LHCN-M2 (cell line): ENCODE measurements at places on chromosomes 7 and 10.

DNA sequence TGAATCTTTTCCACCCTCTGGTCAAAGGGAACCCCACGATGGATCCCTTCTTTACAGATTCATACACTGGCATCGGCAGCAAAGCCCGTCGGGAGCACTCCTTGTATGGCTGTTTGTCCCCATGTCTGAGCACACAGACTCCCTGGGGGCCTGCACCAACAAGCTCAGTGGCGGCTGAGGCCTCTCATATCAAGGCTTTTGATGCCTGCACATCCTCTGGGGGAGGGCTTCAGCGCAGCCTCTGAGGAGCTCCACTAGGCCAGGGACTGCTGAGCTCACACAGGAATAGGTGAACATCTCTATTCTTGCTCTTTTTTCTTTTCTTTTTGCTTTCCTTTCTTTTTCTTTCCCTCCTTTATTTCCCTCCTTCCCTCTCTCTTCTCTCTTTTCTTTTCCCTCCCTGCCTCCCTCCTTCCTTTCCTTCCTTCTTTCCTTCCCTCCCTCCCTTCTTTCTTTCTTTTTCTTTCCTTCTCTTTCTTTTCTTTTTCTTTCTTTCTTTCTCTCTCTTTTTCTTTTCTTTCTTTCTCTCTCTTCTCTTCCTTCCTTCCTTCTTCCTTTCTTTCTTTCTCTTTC lies 174.6 kb downstream of the CCDC3 start:
- DNase-seq, result no peak

DNA sequence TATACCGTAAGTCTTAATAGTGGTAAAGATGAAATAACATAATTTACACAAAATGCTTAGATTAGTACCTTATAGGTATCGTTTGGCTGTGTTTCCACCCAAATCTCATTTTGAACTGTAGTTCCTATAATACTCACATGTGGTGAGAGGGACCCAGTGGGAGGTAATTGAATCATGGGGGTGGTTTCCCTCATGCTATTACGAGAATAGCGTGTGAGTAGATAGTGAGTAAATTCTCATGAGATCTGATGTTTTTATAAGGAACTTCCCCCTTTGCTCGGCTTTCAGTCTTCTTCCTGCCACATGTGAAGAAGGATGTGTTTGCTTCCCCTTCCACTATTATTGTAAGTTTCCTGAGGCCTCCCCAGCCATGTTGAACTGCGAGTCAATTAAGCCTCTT lies 426.3 kb upstream of the POT1 start:
- no peak for DNase-seq

DNA sequence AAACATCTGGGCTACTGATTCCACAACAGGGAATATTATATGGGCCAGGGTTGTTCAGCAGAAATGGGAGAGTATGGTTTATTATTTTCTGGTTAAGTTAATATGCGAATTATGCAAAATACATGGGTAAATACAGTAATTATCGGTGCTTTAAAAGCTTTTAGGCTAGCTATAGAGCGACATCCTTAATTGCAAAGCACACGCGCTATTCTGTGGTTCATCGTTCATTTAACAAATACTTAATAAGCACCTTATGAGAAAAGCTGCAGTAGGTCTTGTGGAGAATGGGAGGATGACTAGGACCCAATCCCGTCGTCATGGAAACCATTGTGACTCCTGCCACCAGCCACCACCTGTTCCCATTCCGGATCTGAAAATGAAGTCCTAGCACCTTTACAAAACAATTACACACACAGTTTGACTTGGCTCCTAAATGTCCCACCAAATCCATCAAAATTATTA lies 623 bp upstream of the CEP41 start:
- DNase-seq, result peak; percentile 83

- peak; percentile 40 for DNase-seq
These were observed 64.0 kb downstream of the ERCC6 start for GRCh38 chr10:49474901-49475300.

GRCh38 chr10:133377818-133378250 lies 1.2 kb upstream of the PAOX start:
- DNase-seq, result no peak

GRCh38 chr7:132028144-132028920 lies 471.9 kb upstream of the PODXL start:
- no peak for DNase-seq

DNA sequence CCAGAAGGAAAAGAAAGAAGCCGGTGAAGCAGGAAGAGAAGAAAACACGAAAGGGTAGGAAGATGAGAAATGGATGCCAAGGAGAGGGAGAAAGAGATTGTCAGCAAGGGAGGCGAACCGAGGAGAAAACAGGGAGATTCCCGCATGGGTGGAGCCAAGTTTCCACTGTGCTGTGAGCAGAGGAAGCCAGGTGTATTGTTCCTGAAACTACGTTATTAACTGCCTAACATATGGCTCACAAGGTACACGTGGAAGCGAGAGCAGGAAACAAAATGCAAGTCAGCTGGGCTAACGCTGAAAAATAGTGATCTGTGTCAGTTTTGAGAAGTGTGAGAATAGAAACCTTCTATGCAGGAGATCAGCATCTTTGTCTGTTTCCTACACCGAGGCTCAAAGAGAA lies 20.4 kb upstream of the HIPK2 start:
- no peak for DNase-seq

GRCh38 chr10:74851831-74852230 lies 25.4 kb downstream of the KAT6B start:
- DNase-seq, result no peak

GRCh38 chr10:21920633-21921032 lies 82.9 kb downstream of the DNAJC1 start:
- DNase-seq, result no peak

GRCh38 chr7:17523813-17524739 lies 225.6 kb downstream of the AHR start:
- peak; percentile 88 for DNase-seq

- no peak for DNase-seq
These were observed 31.8 kb upstream of the PRKAR2B start for GRCh38 chr7:107012691-107013090.

DNA sequence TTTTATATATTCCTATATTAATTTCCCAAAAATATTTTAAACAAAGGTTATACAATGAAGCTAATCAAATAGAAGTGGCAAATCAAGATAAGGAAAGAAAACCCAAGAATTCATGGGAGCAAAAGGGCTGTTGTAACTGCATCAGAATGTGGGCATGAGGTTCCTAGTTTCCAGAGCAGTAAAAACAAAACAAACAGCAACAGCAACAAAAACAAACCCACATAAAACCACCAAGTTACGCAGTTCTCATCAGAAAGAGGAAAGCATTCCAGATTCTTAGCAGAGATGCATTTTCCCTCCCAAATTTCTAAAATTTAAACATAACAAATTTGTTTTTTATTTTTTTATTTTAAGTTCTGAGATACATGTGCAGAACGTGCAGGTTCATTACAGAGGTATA lies 34.8 kb upstream of the MSMB start:
- DNase-seq, result no peak

- peak; percentile 18 for DNase-seq
These were observed 22.2 kb downstream of the AZGP1 start for GRCh38 chr7:99953649-99954048.

DNA sequence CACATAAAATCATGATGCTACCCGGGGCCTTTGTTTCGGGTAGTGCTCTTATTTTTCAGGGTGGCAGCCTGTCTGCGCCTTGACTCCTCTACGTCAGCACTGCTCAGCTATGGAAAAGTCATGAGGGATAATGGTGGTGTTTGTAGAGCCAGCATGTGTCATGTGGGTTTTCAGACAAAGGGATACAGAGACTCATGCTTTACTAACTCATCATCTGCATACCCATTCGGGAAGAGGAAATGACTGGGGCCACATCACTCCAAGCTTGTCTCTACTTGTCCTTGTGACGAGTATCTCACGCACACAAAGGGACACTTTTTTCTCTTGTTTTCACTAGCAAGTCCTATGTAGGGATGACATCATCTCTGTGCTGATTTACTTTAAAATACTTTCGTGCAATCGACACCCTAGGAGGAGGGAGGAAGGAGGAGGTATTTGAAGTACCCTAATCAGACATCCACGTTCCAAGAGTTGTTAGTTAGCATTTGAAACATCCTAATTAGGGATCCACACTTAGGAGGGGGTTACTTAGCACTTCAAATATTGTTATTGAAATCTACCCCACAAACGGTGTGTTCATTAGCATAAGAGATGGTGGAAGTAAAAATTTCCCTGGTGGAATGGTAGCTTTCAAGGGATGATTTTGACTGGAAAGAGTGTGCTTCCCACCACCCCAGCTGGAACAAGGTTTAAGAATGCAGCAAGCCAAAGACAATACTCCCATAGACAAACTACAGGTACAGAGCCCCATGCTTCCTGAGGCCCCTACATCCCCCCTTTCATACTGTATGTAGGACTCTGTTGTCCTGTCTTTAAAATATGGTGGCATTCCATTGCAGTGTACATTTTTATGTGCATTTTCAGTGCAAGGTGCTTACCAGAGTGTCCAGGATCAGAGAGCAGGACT lies 52.0 kb downstream of the THNSL1 start:
- peak; percentile 36 for DNase-seq

GRCh38 chr7:132521423-132521822 lies 54.8 kb downstream of the PLXNA4 start:
- DNase-seq, result no peak

DNA sequence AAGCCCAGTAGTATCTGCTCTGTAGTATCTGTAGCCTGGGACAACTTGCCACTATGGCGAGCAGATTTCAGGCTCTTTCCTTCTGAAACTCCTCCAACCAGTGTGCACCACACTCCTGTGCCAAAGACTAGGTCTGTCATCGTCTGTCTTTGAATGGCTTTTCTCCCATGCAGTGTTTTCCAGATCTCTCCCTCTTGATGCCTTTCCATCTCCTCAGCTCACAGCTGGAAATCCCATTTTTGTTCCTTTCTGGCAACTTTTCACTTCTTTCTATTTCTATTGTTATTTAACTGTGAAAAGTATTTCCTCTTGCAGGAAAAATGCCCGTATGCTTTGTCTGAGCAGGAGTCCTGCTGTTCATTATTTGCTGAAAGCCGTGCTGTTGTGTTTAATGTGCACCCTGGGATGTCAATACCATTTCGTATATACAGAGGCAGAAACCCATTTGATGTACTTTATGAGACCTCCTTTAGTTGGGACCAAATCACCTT lies 373.7 kb downstream of the PHTF2 start:
- no peak for DNase-seq

DNA sequence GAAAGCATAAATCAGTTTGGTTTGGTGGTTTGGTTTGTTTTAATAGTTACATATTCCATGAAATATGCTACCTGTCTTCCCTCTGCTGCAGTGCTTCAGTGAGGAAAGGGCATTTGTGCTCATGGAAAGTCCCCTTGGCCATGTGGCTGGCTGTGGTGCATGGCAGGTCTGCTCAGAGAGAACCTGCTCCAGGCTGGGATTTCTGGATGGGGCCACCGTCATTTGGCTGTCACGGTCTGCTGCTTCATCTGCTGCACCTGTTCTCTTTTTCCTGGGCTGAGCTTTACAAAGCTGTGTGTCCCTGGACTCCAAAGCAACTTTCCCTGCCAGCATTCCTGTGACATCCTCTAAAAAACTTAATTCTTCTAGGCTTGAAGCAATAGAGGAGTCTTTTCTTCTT lies 8.9 kb downstream of the CDK14 start:
- no peak for DNase-seq

DNA sequence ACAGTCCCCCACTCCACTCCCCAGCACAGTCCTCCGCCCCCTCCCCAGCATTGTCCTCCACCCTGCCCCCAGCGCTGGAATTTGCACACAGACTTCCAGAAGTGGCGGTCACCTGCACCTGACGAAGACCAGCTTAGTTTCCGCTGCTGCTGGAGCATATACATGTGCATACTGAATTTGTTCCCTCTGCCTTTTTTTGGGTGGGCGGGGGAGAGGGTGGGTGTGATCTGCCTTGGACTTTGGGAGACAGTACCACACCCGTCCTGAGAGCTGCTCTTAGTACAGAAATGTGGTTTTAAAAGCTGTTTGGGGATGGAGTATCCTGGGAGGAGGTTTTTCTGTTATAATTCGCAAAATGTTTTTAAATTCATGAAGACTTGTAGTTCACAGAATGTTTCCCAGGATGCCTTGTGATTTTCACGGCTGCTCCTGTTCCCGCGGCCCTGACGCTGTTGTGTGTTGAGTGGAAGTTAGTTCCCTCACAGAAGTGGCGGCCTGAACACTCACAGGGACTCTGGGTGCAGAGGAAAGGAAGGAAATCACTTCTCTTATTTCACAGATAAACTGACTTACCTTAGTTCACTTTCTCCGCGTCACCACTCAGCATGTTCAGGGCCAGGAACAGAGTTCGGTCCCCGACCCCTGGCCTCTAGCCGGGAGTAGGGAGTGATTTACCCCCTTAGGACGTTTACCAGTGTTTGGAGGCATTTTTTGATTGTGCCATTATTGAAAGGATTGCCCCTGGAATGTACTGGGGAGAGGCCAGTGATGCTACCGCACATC lies 18.6 kb downstream of the PFKP start:
- DNase-seq, result no peak

DNA sequence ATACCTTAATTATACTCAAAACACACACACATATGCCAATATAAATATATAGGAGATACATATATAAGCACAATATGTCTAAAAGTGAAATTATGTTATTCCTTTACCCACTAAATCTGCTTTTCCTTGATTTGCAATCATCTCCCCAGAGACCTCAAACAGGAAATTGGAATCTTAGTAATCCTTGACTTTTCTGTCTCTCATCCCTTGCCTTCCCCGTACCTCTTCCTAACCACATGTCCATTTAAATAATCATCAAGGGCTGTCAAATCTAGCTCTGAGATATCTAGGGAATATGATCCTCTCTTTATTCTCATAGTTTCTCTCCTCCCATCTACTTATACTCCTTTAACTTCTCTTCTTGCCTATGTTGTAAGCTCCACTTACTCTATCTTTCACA lies 336.6 kb downstream of the HGF start:
- DNase-seq, result peak; percentile 49

DNA sequence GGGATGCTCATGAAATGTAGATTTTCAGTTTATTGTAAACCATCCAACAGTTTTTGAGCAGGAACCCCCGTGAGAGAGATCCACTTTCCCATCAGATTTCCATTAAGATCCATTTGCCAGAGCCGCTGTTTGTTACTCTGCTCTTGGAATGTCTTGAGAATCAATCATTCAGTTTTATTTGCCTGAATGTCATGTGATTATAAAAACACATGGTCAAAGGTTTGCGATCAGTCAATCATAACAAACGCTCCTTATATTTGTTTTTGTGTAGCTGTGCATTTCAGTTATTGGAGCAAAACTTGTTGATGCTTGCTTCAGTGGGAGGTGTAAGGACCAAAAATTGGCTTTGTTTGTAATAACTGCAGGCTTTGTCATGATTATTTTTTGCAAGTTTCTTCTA lies 155.8 kb upstream of the RHOBTB1 start:
- DNase-seq, result no peak
